ENCODE measurements at places on chromosomes 3 and 15.

DNA sequence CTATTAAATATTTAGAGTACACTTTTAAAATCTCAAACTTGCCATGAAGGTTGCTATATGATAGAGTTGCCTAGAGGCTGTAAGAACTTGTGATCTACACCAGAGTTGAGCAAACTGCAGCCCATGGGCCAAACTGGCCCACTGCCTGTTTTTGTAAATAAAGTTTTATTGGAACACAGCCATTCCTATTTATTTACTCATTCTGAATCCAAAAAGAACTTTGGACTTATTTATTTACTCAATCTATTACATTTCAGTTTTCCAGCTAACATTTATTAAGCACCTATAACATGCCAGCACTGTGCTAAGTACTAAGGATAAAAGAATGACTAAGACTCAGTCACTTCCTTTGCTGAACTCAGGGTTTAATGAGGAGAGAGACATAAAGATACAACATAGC is 403.6 kb downstream of the ERC2 start:
- DNase-seq: no peak

DNA sequence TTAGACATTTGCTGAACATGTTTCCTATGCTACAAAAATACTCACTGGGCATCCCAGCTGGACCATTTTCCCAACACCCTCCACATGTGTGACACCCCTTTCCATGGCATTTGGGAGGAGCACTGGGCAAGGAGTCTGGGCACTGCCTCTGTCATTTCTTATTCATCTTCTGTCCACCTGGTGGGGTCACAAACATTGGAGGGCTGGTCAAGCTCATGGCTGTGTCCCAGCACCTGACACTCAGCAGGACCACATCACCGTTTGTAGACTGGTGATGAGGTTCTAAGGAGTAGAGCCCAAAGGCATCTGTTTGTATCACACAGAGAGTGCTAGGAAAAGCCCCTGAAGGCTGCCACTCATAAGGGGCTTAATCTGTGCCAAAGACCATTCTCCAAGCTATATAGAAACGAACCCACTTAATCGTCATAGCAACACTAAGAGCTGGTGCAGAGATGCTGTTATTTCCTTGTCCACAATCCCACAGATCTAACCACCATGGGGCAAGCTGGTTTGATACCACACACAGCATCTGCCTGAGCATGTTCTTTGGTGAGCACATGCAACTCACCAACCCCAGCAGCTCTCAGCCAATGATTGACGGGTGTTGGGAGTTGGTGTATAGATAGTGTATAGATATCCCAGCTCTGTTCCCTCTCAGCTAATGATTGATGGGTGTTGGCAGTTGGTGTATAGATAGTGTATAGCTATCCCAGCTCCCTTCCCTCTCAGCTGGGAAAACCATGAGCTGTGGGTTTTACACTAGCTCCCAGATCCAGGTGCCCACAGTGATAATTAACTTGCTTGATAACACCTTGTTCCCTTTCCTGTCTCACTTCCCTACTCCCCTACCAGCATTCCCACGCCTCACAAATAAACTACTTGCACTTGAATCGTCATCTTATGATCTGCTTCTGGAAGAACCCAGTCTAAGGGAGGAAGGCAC is 42.7 kb upstream of the ATP2B2 start:
- no peak for DNase-seq

- DNase-seq: no peak
Observed at GRCh38 chr3:194455481-194455880, 31.3 kb downstream of the ATP13A3 start.

GRCh38 chr3:111652492-111653180 is 57.5 kb upstream of the ZBED2 start:
- no peak for DNase-seq

GRCh38 chr15:98433346-98433745 is 215.0 kb upstream of the IGF1R start:
- DNase-seq: no peak

DNA sequence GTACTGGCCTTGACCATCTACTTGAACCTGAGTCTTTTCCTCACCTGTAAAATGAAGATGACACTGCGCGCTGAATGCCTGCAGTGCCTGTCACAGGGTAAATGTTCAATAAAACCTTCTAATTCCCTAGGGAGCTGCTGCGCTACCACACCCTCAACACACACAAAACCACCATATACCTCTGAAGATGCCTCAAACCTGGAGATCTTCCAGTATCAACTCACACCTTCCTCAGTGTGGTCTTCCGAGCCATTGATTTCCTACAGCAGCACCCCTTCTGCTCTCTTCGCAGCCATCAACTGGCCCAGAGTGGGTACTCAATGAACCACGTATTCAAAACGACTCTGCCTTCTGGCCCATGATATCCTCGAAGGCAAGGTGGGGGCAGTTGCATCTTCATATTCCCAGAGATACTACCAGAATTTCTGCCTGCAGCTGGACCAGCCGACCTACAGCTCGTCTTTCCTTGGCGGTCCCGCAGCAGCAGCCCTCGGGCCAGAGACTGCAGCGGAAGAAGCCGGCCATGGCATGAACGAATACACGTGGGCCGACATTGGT is 695 bp downstream of the RPL32 start:
- DNase-seq: no peak

- no peak for DNase-seq
Observed at GRCh38 chr3:64932016-64932518, 244.3 kb upstream of the ADAMTS9 start.

DNA sequence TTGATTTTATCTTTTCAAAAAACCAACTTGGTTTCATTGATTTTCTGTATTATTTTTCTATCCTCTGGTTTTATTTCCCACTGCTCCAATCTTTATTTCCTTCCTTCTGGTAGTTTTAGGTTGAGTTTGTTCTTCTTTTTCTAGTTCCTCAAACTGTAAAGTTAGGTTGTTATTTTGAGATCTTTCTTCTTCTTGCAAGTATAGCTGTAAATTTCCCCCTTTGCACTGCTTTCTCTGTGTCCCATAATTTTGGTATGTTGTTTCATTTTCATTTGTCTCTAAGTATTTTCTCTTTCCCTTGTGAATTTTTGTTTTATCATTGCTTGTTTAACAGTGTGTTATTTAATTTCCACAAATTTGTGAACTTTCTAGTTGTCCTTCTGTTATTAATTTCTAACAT is 120.0 kb downstream of the PLD1 start:
- no peak for DNase-seq

GRCh38 chr15:31399544-31400171 is 73.0 kb downstream of the KLF13 start:
- DNase-seq: no peak

DNA sequence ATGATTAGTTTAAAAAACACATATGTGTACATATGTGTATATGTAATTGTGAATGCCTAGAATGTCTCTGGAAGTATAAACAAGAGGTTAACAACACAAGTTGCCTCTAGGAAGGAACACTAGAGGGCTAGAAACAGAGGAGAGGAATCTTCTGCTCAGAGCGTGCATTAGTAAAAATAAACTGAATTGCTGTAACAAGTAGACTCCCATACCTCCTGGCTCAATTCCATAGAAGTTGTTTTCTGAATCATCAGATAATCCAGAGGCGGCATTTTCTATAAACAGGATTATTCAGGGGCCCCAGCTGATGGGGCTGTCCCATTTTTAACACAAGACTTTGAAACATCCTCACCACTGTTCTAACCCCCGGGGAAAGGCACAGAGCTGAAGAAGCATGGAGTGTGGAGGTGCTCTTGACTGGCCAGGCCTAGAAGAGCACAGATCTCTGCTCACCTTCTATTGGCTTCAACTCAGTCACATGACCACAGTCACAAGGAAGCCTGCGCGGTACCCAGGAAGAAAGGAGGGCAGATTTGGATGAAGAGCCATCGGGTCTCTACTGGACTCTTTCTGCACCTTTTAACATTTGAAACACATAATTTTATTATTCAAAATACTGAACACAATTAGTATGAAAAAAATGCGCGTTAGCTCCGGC is 145.7 kb downstream of the TLE3 start:
- no peak for DNase-seq

DNA sequence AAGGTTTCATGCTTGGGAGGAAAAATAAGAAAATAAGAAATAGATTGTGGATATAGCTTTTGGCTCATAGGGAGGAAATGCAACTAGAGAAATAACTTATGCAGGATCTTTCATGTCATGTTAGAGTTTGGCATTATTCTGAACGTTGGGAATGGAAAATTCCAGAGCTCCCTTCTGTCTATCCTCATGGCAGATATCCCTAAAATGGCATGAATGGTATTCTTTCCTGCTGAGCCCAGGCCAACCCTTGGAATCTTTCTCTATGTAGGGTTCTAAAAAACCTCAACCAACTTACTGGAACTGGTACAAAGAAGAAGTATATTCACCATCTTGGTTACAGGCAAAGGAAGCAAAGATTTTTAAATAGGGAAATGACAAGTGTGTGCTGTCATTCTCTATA is 212.5 kb downstream of the CHST2 start:
- DNase-seq: no peak

DNA sequence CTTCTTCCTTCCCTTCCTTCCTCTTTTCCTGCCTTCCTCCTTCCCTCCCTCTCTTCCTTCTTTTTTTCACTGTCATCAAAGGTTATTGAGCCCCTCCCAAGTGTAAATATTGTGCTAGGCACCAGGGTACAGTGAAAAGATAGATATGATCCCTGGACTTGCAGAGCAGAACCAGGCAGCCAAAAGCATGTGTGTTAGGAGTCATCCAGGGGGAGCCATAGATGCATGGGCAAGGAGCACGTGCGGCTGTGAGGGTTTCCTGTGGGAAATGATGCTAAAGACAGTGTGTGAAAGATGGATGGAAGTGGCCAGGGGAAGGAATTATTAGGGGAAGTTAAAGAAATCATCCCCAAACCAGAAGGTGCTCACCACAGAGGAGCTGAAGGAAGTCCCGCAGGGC is 65.2 kb downstream of the NR2F2 start:
- DNase-seq: no peak

- no peak for DNase-seq
Observed at GRCh38 chr3:87198774-87199173, 28.3 kb upstream of the CHMP2B start.

DNA sequence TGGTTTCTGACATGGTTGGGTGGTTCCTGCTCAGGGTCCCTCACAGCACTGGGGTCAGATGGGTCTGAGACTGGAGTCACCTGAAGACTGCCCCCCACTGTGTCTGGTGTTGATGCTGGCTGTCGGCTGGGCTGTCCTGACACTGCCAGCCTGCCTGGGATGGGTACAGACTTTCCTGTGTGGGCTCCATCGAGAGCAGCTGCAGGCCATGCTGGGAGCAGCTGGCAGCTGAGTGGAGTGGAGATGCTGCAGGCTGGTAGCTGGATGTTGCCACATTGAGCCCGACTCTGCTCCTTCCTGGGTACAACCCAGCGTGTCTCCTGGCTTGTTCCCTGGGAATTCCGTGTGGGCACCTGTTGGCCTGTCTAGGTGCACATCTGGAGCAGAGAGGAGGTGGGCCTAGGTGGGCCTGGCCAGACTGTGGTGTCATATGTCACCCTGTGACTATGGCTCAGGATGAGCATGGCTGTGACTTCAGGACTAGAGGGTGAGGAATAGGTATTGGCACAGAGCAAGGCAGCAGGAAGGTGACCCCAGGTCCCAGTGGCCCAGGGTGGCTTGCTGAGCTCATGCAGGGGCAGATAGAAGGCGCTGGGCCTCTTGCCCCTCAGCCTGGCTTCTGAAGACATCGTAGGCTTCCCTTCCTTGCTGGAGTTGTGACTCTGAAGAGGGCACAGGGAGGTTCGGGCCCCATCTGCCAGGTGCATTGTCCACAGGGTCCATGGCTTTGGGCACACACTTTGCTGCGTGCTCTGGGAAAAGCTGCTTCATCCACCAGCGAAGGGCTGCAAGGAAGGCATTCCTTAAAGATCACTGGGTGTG is 40.0 kb upstream of the PRR23E start:
- no peak for DNase-seq

DNA sequence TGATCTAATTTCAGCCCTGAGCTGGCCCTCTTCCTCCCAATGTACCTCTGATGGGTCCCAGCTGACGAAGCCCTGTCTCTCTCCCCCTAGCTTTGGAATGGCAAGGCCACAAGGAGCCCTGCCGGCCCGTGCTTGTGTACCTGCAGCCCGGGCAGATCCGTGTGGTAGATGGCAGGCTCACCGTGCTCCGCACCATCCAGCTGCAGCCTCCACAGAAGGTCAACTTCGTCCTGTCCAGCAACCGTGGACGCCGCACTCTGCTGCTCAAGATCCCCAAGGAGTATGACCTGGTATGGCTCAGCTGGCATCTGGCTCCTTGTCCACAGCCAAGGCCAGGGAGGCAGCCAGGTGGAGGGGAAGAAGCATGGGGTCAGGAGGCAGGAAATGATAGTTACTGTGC is 14.2 kb downstream of the DUOX1 start:
- DNase-seq: no peak

DNA sequence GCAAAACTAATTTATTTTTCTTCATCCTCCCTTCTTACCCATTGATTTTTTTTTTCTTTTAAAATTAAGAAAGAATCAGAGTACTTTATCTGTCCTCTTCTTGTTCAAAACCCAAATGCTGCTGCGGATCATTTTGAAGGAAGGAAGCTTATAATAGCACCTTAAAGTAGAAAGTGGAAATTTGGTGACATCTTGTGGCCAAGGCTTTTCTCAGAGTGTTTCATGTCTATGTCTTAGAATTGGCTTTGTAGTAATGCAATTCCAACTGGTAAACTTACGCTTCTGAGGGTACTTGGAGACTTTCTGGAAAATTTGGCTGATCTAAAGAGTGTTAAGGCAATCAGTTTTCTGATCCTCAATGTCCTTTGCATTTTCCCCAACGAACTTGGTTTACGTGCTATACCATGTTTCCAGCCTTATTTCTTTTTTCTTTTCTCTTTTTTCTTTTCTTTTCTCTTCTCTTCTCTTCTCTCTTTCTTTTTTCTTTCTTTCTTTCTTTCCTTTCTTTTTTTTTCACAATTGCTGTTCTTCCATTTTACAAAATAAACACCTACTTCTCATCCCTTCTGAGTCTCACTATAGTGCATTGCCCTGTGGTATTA is 30.7 kb downstream of the C3orf38 start:
- no peak for DNase-seq

GRCh38 chr3:153379516-153379915 is 217.5 kb downstream of the RAP2B start:
- no peak for DNase-seq

DNA sequence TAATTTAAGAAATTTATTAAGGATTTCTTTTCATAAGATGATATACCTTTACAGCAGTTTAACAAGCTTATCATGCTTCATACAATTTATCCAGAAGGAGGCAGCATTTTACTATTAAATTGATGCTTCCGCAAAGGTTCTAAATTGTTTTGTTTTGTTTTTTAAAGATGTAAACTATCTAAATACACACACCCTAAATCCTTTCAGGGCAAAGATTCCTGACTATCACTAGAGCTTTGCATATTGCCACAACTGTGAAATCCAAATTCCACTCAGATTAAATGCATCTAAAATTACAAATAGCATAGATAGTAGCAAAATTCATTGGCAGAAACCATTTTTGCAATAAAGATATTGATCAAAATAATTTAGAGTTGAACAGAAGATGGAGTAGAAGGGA is 44.5 kb upstream of the CCNL1 start:
- no peak for DNase-seq

DNA sequence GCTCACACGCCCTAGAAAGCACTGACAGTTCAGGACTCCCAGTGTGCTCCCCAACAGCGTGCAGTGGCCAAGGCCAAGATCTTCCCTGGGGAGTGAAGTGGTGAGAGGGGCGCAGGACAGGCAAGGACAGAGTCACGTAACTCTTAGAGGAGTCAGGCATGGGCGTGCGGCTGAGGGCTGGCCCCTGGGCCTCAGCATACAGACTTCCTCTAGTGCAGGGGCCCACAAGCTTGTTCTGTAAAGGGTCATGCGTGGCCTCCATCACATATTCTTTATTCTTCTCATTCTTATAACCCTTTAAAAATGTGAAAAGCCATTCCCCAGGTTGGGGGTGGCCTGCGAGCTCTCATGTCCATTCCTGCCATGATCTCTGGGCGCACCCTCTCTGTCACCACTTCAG is 25.2 kb downstream of the TMEM43 start:
- no peak for DNase-seq

GRCh38 chr3:56459719-56460118 is 8.5 kb downstream of the ERC2 start:
- DNase-seq: no peak

Data from LoVo (cell line).